Fibroblast of lung (primary cell): ENCODE measurements at places on chromosomes 5 and 9.

- peak; percentile 89 for DNase-seq
Measured at GRCh38 chr9:129175825-129176633, 2.0 kb downstream of the IER5L start.

DNA sequence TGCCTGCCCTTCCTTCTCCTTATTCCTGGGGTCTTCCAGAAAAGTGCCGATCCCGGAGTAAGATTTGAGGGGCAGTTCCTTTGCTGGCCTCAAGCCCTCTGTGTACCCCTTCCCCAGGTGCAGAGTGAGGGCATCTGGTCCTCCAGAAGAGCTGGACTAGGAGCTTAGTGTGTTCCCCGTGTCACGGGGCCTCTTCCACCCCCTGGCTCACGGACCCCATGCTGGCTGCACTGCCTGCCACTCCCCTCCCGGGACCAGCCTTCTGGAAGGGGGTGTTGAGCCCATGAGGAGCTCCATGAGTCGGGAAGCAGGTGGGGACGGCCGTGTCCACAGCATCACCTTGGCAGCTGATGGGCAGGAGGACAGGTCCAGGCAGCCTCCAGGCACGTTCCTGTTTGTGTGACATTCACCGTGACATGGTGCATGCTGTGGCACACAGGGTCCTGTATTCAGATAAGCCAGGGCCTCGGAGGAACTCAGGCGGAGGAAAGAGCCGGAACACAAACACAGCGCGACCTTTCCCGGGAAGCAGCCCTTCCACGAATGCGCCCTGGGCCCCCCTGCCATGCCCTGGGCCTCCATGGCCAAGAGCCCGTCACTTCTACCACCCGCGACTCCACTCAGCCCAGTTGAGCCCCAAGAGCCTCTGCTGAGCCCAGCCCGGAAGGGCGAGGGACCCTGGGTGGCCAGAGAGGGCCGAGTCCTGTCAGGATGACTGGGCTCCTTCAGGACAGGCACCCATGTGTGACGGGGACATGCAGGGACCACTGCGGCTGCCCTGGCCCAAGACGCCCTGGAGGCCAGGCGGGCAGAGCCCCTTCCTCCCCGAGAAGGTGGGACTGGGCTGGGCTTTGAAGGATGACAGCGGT lies 5.9 kb upstream of the LCN1 start:
- DNase-seq: no peak

DNA sequence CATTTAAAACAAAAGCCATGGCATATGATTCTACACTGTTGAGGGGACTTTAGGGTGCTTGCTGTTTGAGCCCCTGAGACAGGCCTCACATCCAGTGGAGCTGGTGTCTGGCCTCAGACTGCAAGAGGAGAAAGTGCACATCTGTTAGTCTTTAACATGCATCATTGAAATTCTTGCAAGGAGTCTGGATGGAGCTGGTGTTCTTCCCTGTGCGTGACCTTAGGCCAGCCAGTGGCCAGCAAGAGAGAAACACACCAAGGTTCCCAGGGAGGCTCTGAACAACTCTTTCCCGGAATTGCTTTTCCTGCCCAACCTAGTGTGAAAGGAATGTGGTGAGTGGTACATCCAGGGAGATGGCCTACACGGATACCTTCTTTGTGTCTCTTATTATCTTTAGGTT lies 282.8 kb upstream of the TNC start:
- peak; percentile 20 for DNase-seq

- DNase-seq: no peak
Measured at GRCh38 chr9:92270511-92270910, 23.0 kb downstream of the IARS1 start.

- peak; percentile 60 for DNase-seq
Measured at GRCh38 chr5:13976867-13977830, 32.7 kb upstream of the DNAH5 start.

- no peak for DNase-seq
Measured at GRCh38 chr5:158609333-158610050, 490.2 kb downstream of the EBF1 start.

- DNase-seq: no peak
Measured at GRCh38 chr5:66248874-66249273, 104.8 kb downstream of the SREK1 start.

DNA sequence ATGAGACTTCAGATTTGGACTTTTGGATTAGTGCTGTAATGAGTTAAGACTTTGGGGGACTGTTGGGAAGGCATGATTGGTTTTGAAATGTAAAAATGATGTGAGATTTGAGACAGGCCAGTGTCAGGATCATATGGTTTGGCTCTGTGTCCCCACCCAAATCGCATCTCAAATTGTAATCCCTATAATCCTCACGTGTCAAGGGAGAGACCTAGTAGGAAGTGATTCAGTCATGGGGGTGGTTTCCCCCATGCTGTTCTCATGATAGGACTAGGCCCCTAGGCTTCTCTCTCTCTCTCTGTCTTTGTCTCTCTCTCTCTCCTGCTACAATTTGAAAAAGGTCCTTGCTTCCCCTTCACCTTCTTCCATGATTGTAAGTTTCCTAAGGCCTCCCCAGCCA lies 473.3 kb upstream of the CD180 start:
- DNase-seq: no peak

- DNase-seq: no peak
Measured at GRCh38 chr9:3823842-3824475, 298.2 kb upstream of the RFX3 start.

- DNase-seq: no peak
Measured at GRCh38 chr5:111337133-111337532, 112.9 kb downstream of the CAMK4 start.

- no peak for DNase-seq
Measured at GRCh38 chr9:95810814-95811213, 64.7 kb upstream of the ERCC6L2 start.
